ENCODE measurements at places on chromosomes 1 and 21. TPM values are rescaled to one million over a fixed set of nuclear protein-coding genes. Genes with fewer than 3 reads are reported as not detected.
A peak's percentile ranks its signal among the peaks of the same experiment; 100 is the strongest.

DNA sequence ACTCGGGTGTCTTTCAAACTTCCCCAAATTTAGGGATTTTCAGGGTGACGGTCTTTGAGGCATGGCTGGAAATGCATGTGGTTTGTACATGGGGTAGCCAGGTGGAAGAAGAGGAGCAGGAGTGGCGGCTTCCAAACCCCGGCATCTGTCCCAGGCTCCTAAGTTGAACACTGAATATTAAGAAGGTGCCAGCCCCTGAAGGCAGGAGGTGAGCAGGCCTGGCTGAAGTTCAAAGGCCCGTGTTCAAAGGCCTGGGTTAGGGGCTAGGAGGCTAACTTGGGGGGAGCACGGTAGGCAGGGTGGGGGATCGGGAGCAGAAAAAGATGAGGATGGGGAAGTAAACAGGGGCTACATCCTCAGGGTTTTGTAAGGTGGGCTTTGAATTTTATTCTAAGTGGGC lies 42.8 kb downstream of the ELK4 start:
- no peak for DNase-seq

- DNase-seq, result no peak
Measured at GRCh38 chr1:151809985-151810556, 4.9 kb upstream of the LINGO4 start.

NHLH1 gene
- total RNA-seq, result 0.96 TPM

DNA sequence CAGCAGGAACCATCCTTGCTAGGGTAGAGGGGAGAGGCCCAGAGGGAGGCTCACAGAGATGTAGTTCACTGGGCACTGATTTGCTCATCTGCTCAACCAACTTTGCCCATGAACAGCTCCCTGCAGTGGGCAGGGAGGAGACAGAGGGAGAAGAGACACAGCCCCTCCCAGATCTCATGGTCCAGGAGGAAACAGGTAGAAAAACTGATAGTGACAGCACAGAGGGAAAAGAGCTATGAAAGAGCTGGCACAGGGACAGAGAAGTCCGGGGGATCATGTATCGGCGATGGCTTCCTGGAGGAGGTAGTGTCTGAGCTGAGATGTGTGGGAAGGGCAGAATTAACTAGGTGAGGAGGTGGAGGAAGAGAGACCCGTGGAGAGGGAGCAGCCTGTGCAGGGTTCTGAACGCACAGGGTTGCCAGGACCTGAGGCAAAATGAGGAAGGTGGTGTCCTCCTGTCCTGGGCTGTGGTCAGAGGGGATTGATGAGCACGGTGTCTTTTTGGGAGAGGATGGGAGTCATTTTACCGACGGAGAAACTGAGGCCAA lies 85.9 kb downstream of the PTPRU start:
- DNase-seq, result no peak

GRCh38 chr1:104953555-104953954 lies 1203.9 kb downstream of the AMY1C start:
- DNase-seq, result no peak

DNA sequence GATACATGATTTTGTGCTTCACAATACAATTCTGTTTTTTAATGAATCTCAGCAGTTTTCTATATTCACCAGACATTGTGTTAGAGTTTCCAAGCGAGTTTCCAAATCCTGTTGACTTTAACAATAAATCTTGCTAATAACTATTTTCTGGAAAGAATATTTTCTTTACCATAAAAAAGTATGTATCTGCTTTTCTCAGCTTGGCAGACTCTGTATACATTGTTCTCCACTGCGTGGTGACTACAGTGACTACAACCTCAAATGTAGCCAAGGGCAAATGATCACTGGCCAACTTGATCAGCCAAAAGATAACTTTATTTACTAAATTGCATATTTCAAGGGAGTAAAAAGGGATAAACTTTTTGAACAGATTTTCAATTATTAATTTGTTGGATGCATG lies 325.9 kb upstream of the ADAMTS5 start:
- DNase-seq, result no peak

DNA sequence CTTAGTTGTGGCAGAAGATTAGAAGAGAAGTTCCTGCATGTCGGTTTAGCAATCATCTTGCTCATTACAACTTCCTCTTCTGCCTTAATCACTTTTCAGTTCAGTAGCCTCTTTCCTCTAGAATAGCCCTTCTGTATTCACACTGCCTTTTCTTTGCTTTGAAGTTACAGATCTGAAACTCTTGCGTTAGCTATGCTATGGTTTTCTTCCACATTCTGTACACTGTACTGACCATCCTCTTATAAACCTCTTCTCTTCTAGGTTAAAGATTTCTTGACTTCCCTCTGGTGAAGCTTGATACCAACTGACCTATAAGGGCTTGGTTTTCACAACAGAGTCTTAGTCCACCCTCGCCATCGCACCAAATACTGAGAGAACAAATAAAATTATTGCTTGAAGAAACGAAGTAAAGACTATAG lies 35.0 kb downstream of the C21orf91 start:
- no peak for DNase-seq

CD34 gene
- total RNA-seq, result not detected

DNA sequence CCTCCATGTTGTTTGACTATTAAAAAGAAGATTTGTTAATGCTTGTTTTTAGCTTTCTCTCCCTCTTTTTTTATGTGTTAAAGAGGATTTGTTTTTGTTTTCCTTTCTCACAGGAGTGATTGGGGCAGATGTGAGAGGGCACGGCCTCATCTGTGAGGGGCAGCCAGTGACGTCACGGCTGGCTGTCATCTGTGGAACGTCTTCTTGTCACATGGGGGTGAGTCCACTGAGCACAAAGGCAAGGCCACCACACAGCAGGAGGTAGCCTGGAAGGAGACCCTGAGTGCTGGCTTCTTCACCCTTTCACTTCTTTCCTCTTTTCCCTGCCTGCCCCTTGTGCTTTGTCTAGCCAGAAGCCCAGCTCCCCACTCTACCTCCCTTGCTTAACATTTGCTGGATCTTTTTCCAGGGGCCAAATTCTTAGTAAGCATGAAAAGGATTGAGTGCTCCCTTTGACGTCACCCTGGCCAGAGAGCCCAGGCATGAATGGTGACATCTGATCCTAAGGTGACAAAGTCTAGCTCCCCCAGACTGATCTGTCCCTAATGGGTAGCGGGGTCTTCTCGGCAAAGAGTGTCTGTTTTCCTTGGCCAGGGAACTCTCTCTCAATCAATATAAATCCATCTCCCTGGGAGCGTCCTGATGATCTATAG lies 257.2 kb downstream of the FGGY start:
- no peak for DNase-seq

DNA sequence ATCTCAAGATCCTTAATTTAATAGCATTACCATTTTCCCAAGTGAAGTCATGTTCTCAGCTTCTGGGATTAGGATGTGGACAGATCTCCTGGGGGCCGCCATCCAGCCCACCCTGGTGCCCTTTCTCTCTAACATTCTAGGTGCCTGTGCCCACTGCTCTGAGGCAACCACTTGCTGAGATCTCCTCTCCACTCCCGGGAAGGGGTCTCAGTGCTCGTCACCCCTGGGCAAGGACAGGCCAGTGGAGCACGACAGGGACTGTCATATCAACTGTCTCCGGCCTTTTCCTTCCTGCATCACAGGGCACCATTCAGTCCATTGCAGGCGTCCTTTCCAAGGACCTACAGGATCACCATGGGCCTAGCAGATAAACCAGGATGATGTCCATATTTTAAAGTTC lies 304.8 kb downstream of the AJAP1 start:
- DNase-seq, result no peak

GRCh38 chr1:173415490-173415889 lies 61.6 kb upstream of the PRDX6 start:
- no peak for DNase-seq

ANGPTL1 gene
- not detected for total RNA-seq

DNA sequence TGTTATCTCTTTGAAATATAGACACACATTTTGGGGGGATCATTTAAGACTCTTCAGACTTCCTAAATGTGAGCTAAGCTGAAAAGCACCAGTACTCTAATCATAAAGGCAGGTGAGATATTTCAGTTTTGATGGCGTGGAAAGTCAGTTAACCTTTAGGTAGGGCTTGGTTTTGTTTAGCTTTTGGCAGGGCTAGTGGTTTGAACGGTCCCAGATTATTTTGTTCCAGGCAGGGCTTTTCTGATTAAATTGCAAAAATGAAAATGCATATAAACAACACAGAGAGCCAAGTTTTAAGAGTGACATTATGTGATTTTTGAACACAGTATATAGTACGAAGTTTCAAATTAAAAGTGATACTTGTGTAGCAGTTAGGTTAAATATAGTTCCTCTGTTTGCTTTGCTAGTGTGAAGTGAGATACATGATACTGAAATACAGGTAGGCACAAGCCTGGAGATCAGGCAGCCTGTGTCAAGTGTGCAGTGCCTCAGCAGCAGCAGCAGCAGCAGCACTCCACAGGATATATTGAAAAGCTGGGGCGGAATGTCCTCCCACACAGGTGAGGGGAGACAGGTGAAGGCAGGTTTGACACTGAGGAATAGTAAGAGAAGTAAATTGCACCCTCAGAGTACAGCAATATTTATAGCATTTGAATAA lies 47.4 kb downstream of the CAMTA1 start:
- no peak for DNase-seq

SERINC2 gene
- 65.7 TPM for total RNA-seq

GRCh38 chr1:151340870-151341754 lies 5.9 kb downstream of the RFX5 start:
- peak; percentile 17 for DNase-seq

- no peak for DNase-seq
Measured at GRCh38 chr1:76408303-76408702, 333.8 kb downstream of the ST6GALNAC3 start.

DNA sequence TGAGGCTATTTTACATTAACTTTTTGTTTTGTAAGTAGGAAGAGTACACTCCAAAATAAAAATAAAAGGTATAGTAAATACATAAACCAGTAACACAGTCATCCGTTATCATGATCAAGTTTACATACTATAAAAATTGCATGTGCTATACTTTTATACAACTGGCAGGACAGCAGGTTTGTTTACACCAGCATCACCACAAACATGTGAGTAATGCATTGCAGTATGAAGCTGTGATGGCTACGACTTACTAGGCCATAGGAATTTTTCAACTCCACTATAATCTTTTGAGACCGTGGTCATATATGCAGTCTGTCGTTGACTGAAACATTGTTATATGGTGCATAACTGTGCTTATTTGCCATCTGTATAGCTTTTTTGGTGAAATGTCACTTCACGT lies 106.2 kb downstream of the CENPF start:
- no peak for DNase-seq

DNA sequence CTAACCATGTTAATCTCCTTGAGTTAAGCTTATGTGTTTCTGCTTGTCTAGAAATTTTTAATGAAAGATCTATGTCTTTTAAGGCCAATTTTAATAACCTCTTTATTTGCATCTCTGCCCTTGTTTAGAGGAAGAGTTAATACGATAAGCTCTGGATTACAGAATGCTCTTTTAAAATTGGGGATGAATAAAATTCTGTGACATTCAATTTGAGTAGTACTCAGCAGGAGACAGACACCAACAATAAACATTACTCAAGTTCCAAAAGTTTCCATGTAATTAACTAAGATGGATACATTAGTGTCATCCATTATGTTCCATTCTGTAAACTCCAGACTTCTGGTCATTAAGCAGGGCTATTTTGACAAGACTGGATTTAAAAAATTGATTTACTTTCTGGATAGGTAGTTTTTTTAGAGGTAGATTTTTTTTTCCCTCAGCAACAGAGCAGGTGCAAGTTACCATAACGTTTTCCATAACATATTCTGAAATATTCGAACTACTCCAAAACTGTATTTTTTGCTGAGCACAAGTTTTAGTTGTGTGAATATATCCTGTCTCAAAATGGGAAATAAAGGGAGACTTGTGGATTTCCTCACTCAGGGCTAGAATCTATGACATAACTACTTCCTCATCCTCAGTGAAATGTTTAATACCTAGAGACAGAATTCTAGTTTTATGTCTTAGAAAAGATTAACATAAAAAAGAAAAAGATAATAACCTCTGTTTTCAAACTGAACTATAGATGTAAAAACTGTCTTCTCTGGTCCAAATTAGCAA lies 221.7 kb downstream of the NEGR1 start:
- DNase-seq, result no peak

DNA sequence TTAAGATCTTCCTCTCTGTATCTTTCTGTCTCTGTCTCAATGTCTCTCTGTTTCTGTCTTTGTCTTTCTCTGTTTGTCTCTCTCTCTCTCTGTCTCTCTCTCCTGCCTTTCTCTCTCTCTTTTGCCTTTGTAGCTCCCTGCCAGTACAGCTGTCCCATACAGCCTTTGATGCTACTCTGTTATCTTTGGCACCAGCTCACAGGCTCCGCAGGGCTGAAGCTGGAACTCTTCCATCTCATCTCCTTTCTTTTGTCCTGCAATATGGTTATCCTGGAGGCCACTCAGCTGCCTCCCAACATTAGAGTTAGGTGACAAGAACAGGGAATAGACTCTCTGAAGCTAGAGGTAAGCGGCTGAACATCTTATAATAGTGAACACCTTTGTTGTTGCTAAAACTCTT lies 354.3 kb upstream of the NEGR1 start:
- DNase-seq, result no peak

CD247 gene
- total RNA-seq, result not detected

GPR37L1 gene
- 0.04 TPM for total RNA-seq

LCE1E gene
- total RNA-seq, result not detected

DNA sequence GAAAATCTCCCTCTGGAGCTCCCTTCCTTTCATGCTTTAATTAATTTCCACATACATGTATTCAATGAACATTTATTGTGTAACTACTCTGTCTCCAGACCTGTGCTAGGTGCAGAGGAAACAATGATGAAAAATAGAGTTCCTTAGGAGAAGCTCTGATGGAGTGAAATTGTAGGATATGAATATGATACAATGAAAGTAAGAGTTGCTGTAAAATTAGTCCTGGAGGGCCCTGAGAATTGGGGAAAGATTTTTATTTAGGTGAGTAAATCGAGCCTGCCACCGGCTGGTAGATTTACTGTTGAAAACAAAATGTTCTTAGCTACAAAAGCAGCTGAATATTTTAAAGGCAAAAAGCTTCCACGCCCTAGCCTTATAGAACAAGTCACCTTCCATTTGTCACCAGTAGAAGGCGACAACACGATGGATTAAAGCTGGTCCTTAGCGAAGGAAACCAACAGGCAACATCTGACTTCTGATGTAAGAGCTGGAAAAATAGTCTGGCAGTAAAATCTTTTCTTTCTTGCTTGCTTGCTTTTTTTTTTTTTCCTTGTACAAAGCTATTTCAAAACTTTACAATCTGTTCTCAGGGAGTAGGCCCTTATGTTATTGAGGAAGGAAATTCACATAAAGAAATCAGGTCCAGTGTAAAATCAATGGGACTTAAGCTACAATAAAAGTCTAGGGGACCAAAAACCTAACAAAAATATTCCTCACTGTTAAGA lies 82.0 kb upstream of the ROR1 start:
- DNase-seq, result no peak

- DNase-seq, result no peak
Measured at GRCh38 chr1:223780318-223780717, 65.4 kb downstream of the TP53BP2 start.
